Midbrain (tissue), 1 donor: ENCODE measurements at places on chromosomes 11 and 22.

DNA sequence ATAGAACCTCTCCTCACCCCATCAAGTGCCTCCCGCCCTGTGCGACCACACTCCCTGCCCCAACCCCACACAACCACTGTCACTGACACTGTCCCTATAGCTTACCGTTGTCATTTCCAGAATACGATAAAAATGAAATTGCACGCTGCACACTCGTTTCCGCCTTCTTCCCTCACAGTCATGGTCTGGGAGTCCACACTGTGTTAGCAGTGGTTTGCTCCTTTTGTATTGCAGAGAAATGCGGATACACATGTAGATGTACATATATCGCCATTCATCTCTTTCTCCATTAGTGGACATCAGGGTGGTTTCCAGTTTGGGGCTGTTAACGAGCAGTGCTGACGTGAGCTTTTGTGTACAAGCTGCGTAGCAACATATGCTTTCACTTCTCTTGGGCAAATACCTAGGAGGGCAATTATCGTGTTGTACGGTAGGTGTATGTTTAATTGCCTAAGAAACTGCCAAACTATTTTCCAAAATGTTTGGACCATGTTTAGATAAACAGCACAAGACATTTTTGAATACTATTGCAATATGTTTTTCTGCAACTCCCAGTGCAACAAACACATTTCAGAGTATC, 59.2 kb upstream of the CD5 start:
- DNase-seq: no peak

GRCh38 chr11:126874276-126874675, 126.3 kb downstream of the KIRREL3 start:
- DNase-seq: no peak

GRCh38 chr22:44391481-44392445, 79.0 kb upstream of the SHISAL1 start:
- no peak for DNase-seq

- DNase-seq: no peak
Measured at GRCh38 chr11:8967184-8967583, 2.9 kb upstream of the TMEM9B start.

DNA sequence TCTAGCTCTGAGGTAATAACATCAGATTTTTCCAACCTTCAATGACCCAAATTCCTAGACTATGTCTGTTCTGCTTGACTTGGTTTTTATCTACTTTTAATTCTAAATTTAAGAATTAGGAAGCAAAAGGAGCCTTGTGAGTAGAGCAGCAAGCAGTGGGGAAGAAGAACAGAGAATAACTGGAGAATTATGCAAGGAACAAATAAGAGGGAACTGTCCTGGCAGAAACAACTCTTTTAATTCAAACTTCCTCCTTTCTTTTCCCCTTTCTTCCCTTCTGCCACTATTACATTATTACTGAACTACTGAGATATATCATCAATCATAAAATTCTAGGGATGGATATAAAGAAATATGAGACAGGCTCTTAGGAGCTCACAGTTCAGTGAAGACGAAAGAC, 276.1 kb downstream of the SBF2 start:
- DNase-seq: peak; percentile 18

GRCh38 chr22:39935612-39936011, 24.6 kb upstream of the TMA7B start:
- no peak for DNase-seq

- peak; percentile 80 for DNase-seq
Measured at GRCh38 chr11:4072668-4073285, 21.8 kb upstream of the RRM1 start.

DNA sequence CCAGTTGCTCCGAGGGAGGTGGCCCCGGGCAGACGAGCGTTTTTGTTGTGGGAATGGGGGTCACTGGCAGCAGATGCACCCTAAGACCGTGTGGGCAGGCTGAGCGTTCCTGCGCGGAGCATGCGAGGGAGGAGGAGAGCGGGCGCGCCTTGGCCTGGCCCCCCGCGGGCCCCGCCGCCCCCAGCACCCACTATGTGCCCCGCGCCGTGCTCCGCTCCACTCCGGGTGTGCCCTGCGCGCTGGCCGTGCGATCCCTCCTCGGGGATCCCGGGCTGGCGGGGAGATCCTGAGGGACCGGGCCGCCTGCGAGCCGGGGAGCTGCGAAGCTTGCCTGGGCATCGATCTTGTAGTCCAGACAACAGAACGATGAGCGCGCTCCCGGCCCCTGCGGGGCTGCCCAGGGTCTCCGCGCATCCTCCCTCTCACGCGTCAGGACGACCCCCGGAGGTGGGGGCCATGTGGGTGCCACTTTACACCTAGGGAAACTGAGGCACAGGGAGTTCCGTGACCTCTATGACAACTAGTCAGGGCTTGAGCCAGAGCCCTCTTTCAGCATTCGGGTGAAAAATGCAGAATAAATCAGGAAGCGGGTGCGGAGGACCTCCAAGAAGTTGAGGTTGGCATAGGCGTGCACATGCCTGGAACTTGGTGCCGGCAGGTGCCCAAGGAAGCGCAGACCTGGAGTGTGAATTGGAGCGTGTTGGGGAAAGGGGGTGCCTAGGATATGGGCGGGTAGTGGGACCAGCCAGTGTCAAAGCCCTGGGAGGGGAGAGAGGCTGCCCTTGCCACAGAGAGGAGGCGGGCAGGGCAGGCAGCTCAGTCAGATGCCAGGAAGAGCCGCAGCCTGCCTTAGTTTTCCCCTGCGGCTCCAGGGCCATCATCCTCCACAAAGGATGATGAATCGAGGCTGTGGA, 1.3 kb upstream of the KMT5B start:
- DNase-seq: no peak

GRCh38 chr11:100833276-100833675, 146.2 kb downstream of the ARHGAP42 start:
- DNase-seq: no peak

DNA sequence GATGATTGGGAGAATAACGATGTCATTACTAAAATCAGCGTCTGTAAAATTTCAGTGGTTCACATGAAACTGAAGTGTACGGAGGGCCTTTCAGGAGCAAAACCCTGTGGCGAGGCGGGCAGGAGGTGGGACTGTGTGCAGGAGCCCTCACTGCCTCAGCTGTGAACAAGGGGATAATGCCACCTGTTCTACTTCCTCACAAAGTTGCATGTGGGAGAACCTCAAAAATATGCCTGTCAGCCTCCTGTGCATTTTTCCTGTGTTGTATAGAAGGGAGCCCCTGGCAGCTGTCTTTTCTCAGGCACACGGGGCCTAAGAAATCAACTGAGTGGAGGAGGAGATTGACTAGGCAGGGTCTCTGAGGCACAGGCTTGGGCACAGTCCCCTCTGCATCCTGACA, 43.0 kb upstream of the MYO18B start:
- no peak for DNase-seq

GRCh38 chr11:120539667-120540369, 28.3 kb downstream of the GRIK4 start:
- DNase-seq: no peak

DNA sequence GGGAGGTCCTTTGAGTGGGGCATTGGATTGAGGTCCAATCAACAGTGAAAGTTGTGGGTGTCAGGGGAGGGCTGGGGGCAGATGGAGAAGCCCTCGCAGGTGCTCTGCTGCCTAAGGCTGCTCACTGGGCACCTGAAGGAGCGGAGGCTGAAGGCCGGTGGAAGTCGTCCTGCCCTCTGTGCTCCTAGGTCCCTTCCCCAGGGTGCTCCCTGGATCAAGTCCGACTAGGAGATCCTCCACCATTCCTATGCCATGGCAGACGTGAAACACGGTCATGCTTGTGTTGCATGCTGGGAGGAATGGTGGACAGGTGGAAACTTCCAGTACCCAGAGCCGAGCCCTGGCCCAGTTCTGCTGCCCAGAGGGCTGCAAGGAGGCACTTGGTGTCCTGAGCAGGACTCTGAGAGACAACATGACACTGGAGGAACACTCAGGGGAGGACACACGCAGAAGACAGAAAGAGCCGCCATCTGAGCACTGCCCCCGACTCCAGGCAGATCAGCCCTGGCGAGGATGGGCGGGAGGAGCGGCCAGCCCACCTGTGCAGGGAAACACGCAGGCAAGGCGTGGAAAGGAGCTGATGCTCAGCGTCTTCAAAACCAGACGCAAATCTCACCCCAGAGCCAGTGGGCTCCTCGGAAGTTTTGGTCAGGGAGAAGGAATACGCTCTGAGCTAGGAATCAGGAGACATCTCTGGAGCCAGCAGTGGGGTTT, 786.8 kb downstream of the BRD1 start:
- no peak for DNase-seq

GRCh38 chr22:23779083-23779482, 6.4 kb downstream of the MMP11 start:
- DNase-seq: no peak

- no peak for DNase-seq
Measured at GRCh38 chr11:115112754-115113153, 391.5 kb downstream of the CADM1 start.

- peak; percentile 22 for DNase-seq
Measured at GRCh38 chr11:4626207-4627099, 10.8 kb upstream of the OR51D1 start.

- DNase-seq: no peak
Measured at GRCh38 chr11:96271777-96272176, 71.2 kb downstream of the MAML2 start.

GRCh38 chr22:49600891-49601431, 226.7 kb downstream of the BRD1 start:
- no peak for DNase-seq

DNA sequence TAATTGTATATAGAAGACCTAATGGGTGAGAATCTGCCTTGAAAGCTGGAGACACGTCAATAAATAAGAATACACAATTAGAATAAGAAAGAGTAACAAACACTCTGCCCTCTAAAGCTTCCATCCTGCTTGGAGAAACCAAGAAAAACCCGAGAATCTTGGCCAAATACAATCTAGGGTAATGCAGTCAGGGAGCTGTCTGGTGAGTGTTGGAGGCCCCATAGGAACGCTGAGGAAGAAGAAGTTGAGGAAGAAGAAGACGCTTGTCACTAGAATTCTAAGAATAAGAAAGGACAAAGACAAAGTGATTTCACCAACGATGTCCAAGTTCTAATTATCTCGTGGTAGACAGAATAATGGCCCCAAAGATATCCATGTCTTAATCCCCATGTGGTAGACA, 4485.9 kb upstream of the OR11H1 start:
- no peak for DNase-seq

- no peak for DNase-seq
Measured at GRCh38 chr11:61923166-61924063, 6.0 kb upstream of the RAB3IL1 start.

DNA sequence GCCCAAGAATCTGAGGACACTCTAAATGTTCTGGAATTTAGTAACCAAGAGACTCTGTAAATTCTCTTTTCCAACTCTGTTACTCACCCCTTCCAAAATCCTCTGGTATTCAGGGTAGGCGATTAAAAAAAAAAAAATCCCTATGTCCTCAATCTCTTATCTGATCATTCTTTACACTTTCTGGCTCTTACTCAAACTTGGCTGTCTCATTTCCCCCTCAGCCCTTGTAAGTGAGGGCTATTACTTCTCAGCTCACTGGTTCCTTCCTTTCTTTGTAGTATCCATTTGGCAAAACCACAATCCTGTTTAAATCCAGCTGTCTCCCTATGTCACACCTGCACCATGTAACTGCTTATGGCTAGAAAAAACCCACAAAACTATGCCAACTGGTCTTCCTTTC, 12.7 kb upstream of the MSANTD2 start:
- DNase-seq: no peak

- DNase-seq: no peak
Measured at GRCh38 chr11:90243534-90243933, 20.7 kb upstream of the CHORDC1 start.

GRCh38 chr11:43359422-43359818, 700 bp downstream of the TTC17 start:
- DNase-seq: no peak

DNA sequence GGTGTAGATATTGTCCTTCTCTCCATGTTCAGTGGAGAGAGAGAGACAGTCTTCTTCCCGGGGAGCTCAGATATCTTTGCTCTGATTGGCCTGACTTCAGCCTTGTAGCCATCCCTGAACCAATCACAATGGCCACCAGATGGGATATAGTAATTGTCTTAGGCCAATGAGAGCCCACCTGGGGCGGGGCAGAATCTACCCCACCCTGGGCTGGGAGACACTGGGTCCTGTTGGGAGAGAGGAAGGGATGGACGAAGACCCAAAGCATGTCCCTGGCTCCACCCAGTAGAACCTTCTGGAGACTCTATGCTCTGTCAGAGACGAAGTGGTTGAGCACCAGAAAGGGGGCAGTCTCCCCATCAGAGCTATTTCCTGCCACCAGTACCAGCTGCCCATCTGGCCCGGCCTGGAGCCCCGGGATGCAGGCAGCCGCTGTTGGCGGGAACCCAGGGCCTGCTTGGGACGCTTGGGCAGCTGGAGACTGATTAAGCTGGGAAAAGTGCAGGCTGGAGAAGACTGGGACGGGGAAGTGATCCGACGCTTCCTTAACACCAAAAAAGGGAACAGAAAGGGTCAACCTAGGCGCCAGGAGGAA, 31.6 kb upstream of the CBX7 start:
- peak; percentile 40 for DNase-seq

DNA sequence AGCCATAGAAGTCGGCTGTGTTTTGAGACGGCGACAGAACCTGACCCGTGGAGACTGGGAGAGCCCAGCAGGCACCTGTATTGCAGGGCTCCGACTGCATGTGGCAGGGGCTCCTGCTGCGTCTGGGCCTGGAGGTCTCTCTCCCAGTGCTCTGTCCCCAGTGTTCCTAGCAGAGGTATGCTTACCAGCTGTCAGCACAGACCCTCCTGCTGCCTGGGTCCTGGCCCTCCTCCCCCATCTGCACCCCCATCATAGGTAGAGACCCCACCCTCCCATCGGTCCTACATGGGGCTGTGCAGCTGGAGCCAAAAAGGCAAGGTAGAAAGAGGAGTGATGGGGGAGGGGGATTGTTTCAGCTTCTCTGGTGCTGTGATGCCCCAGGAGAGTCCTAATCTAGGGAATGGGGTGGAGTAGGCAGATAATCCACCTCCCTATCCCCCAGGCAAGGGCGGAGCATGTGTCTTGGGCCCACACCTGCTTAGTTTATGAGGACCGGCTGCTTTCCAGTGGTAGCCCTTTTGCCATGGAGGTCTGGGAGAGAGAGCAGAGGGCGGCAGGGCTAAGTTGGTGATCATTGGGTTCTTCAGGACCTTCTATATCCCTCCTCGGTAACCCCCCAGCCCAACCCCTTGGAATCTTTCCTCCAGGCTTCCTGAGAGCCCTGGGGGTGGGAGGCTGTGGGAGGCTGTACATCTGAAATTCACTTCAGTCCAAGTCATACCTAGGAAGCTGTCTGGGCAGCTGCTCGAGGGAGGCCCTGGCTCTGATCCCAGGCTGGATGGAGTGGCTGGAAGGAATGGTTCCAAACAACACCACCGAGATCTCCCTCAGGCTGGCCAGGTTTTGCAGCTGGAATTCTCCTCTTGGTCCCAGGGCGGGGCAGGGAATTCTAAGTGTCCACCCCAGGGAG, 5.3 kb downstream of the SLC7A4 start:
- no peak for DNase-seq

GRCh38 chr11:16933756-16934603, 80.2 kb downstream of the PLEKHA7 start:
- DNase-seq: peak; percentile 6

GRCh38 chr11:66159324-66159984, 89.4 kb downstream of the PACS1 start:
- no peak for DNase-seq

- DNase-seq: no peak
Measured at GRCh38 chr11:96097844-96098421, 174.0 kb upstream of the MTMR2 start.
